ENCODE measurements at places on chromosomes 7 and 10.

GRCh38 chr7:141456298-141456697, 94.9 kb upstream of the AGK start:
- no peak for DNase-seq

- no peak for DNase-seq
Observed at GRCh38 chr7:86407291-86407690, 236.4 kb upstream of the GRM3 start.

- DNase-seq, result no peak
Observed at GRCh38 chr10:60310740-60311139, 78.9 kb downstream of the ANK3 start.

GRCh38 chr7:142587578-142588191, 161.6 kb upstream of the PRSS1 start:
- no peak for DNase-seq

- no peak for DNase-seq
Observed at GRCh38 chr10:107650939-107651338, 486.4 kb upstream of the SORCS1 start.

GRCh38 chr10:76769161-76769560, 868.4 kb downstream of the KCNMA1 start:
- no peak for DNase-seq

GRCh38 chr10:31906039-31906438, 22.6 kb downstream of the ARHGAP12 start:
- DNase-seq, result no peak

DNA sequence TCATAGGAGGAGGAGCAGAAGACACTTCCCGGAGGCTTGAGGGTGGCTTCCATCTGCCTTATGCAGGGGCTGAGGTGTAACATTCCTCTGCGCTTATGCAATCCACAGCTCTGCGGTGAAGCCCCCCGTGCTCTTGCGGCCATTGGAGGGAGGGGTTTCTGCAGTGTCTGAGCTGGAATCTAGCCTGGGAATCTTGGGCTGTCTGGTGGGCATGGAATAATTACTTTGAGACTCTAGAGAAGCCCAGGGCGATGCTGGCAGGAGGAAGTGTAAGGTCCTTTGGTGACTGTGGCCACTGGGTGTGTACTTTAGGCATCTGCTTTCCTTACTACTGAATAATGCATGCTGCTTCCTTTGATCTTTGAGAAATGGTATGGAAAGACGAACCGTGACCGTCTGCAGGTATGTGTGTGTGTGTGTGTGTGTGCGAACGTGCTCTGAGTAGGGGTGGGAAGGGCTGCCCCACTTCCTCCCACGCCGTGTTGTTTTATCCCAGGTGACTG, 181.0 kb downstream of the PRPF18 start:
- DNase-seq, result no peak

GRCh38 chr7:122762071-122762470, 59.3 kb upstream of the RNF148 start:
- no peak for DNase-seq

All from stimulated activated CD4-positive, alpha-beta T cell treated with anti-CD3 and anti-CD28 coated beads, Interleukin-1b, Interleukin-23, amount 100 ng/mL, for 1 hour (primary cell).